Stimulated activated naive CD8-positive, alpha-beta T cell treated with anti-CD3 and anti-CD28 coated beads, Interleukin-15, Interleukin-2, amounts not matched to agents 100 U/mL and 50 U/mL, for 24 hours (primary cell): ENCODE measurements at places on chromosomes 7 and 10.

DNA sequence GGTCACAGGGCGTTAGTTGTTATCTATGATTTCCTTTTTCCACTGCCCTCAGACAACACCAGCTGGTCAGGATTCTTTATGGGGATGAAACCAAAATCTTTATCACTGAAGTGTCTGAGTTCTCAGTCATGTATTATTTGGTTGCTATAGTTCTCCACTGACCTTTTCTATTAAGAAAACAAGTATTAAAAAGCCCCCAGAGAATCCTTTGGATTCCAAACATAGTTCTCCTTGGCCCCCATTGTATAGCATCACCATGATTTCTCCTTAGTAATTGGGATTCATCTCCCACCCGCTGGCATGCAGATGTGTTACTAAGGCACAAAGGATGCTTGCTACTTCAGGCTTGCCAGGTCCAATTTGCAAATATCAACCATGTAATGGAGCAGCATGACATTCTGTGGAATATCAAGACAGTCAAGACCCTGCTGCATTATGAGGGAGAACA lies 94.3 kb downstream of the IQUB start:
- DNase-seq, result no peak

DNA sequence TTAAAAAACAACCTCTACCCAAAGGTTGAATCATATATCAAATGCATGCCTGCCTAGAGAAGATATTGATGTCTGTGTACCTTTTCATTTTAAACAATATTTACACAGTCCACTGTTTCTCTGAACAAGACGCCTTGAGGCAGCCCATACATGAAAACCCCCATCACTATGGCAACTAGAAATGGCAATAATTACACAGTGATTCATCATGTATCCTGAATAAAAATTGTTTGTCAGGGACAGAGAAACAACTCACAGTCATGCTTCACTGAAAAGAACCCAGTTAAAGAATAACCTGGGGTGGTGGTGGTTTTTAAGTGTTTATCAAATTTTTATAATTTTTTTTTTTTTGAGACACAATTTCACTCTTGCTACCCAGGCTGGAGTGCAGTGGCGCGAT lies 19.7 kb downstream of the DNAJC12 start:
- no peak for DNase-seq

GRCh38 chr10:59770689-59771088 lies 17.4 kb upstream of the MRLN start:
- no peak for DNase-seq

- no peak for DNase-seq
These were observed 140.8 kb upstream of the NFE2L3 start for GRCh38 chr7:26011039-26011696.

DNA sequence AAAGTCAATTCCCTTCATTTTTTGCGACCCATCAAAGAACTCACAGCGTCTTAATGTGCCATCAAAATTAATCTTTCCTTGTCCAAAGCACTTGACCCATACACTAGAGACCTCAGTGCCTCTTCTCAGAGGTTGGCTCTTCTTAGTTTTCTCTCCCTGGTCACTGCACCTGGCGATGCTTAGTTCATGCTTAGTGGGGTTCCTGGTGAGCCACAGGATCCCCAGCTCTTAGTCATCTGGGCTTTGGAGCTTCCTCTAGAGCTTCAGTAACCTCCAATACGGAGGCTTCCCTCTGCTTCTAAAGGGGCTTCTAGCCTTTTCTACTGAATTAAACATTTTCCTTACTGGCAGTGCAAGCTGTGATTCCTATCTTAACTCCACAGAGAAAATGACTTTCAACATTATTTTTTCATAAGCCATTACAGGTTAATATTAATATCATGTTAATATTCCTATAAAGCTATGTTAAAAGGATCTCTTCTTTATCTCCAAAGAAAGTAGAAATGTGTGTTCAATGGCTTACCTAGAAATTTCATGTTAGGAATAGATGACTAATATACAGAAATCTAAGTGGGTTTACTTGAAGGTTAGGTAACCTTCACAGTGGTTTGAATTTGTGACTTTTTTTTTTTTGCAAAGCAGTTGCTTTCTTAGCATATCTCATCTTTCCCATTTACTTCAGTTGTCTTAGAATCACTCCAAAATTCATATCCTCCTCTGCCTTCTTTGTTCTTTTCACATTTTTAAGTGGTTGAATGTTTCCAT lies 295.2 kb downstream of the CAMK1D start:
- DNase-seq, result no peak

DNA sequence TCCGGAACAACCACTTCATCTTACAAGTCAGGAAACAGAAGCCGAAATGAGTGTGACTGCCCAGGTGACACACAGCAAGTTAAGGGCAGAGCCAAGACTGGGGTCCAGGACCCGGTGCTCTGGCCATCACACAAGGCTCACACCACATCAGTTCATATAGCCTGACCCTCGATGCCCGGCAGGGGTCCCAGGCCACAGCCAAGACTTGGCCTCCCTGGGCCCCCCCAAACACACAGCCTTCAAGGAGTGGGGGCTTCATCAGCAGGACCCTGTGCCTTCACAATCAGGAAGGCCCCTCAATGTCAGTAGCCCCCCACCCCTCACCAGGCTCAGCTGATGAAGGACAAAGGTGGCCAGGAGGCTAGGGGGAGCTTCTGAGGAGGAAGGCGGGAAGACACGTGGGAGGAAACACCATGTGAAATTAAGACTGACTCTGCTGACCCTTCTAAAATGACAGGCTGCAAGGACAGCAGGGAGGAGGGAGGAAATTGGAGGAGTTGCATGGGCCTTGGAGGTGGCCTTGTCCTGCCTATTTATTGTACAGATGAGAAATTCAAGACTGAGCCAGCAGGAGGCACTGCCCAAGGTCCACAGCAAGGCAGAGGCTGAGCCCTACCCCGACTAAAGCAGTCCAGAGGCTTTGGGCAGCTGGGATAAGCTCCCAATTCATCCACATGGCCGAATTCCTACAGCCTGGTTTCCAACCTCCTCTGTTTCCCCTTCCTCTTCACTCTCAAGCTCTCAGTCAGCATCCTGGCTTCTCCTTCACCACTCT lies 216.1 kb upstream of the ZMIZ1 start:
- peak; percentile 8 for DNase-seq

DNA sequence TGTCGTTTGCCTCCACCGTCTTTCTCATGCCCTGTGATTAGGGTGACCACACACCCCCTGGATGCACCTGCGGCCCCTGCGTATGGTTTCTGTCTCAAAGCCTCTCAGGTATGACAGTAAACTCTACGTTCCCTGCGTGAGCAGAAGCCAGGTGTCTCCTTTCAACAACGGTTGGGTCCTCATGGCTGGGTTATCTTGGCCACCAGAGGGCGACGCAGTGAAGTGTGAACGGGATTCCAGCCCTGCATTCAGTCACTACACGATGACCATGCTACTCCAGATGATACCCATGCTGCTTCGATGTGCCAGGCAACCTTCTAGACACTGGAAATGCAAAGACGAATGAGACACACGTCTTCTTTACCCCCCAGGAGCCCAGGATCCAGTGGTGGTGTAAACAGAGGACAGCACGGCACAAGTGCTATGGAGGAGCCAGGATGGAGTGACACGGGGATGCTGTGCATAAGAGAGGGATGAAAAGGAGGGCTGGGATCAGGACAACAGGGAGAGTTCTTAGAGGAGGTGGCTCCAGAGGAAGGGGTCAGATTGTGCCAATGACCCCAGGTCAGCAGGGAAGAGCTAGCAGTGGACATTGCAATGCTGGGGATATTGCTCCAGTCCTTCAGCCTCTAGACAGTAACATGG lies 228.1 kb upstream of the PFKP start:
- DNase-seq, result peak; percentile 47

- DNase-seq, result no peak
These were observed 29.7 kb downstream of the OGDH start for GRCh38 chr7:44636041-44636584.

DNA sequence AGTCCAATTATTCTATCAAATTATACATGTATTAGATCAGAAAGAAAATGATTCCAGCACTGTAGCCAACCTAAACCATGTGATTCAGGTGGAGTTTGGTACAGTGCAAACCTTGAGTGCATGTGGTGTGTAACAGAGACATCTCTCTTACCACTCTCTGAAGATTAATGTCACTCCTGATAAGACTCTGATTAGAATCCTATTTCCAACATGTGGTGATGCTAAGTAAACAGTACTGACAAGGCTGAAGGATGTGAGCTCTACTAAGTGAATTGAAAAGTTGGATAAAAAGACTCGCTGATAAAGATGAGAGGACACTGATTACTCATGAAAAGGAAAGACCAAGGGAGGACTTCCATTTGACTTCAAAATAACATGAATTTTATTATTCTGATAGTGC lies 232.0 kb downstream of the SDK1 start:
- DNase-seq, result no peak

DNA sequence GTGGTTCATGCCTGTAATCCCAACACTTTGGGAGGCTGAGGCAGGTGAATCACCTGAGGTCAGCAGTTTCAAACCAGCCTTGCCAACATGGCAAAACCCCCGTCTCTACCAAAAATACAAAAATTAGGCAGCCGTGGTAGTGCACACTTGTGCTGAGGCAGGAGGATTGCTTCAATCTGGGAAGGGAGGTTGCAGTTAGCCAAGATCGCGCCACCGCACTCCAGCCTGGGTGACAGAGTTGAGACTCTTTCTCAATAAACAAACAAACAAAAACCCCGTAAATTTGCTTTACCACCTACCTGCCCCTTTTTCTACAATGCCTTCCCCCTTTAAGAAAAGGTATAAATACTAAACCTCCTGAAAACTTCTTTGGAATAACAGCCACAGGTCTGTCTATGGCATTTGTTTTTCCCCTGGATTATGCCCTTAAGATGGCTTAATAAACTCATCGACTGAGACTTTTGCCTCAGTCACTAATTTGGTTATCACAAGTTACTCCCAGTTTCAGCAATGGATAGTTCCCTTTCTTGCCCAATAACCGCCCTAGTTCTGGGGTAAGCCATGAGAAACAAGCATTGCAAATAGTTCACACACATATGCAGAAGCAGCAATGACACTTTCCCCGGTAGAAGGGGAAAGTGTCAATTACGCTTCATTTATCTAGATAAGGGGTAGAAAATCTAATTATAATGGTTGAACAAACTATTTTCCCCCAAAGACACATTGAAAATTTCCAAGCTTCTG lies 52.8 kb upstream of the SVIL start:
- DNase-seq, result no peak

DNA sequence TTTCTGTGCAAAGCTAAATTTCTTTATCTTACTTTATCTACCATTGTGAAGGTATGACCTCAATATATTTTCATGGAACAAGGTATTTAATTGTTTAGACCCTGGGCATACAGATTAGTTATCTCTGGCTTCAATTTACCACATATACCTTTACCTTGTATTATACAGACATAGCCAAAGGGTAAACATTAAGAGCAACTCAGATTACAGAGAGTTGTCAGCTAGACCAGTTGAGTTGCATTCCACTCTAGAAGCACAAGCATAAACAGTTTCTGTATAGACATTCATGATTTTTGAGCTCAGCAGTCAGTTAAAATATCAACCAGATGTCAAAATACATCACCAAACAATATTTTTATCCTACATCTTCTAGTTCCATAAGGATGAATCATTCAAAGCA lies 857.3 kb upstream of the ZWINT start:
- DNase-seq, result no peak

- DNase-seq, result no peak
These were observed 8.5 kb downstream of the PTF1A start for GRCh38 chr10:23200586-23200985.

DNA sequence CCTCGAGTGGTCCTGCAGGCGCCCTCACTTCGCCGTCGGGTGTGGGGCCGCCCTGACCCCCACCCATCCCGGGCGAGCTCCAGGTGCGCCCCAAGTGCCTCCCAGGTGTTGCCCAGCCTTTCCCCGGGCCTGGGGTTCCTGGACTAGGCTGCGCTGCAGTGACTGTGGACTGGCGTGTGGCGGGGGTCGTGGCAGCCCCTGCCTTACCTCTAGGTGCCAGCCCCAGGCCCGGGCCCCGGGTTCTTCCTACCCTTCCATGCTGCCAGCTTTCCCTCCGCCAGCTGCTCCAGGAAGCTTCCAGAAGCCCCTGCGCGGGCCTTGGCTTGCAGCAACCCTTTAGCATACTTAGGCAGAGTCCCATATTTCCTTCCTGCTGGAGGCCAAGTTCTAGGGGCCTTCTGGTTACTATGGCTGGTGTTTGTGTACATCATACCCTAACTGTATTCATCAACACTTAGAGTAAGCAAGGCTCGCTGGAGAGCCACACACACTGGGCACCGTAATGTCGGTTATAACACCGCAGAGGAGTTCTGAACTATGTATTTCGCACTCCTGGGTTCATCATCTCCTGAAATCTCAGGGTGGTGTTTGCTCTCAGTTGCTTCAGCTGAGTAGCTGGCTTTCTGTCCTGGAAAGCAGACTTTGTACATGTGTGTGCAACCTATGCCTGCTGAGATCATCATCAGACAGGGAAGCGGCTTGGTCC lies 471 bp downstream of the MGMT start:
- DNase-seq, result peak; percentile 14

GRCh38 chr10:131049016-131049415 lies 262.5 kb downstream of the TCERG1L start:
- DNase-seq, result no peak

GRCh38 chr10:131944976-131945695 lies 36.6 kb downstream of the BNIP3 start:
- no peak for DNase-seq

DNA sequence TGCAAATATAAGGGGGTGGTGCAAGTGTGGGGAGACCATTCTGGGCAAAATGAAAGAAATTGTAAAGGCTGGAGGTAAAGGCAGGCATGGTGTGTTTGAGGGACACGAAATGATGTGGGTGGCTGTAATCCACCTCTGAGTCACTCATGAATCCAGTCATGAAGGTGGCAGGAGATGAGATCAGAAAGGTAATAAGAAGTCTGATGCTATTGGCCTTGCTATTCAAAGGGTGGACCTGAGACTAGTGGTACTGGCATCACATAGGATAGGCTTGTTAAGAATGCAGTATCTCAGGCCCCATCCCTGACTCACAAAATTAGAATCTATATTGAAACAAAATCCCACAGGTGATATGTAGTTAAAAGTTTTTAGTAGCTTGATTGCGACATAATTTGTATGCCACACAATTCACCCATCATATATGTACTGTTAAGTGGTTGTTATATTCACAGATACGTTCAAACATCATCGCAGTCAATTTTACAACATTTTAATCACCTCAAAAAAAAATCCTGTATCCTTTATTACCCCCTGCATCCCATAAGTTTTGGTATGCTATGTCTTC lies 85.6 kb downstream of the ST8SIA6 start:
- DNase-seq, result no peak

DNA sequence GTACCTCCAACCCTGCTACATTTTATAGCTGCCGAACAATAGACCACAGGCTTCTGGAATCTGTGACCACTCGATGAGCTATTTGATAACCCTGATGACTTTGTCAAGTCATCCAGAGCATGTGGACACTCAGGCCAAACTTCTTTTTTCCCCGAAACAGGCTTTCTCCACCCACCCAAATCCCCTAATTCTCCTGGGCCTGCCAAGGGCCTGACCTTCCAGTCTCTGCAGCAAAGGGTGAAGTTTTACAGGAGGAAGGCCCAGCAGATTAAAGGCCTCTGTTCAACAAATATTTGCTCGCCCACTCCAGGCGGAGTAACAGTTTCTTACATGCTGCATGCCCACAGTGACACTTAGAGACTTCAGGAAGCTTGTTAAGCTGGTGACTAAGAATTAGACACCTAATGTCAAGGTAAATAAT lies 2.0 kb downstream of the JCAD start:
- no peak for DNase-seq
